Hypothalamus (tissue), 51 donors: ENCODE measurements at places on chromosomes 6 and 20.

DNA sequence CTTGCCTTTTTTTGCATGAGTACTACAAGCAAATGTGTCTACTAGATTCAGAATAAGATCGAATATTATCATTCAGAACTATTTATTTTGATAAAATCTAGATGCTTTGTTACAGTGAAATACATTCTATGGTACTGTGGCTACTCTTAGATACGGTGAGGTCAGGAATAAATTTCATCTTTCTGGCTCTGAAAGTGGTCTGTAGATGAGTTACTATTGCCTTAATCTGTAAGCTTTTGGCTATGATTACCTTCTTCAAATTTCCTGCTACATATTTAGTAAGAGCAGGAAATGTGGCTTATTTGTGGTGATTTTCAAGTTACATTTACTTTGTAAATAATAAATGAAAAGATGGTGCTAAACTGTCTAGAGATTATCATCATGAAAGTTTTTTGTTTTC, 50.0 kb downstream of the SCAF8 start:
- DNase-seq = no peak

- DNase-seq = no peak
These were observed 20.9 kb upstream of the STK35 start for GRCh38 chr20:2080532-2081224.

- peak; percentile 10 for DNase-seq
These were observed 114.4 kb downstream of the SLC23A2 start for GRCh38 chr20:4886771-4887527.

- DNase-seq = no peak
These were observed 91.4 kb downstream of the SYNDIG1 start for GRCh38 chr20:24560571-24561491.

GRCh38 chr20:740162-740561, 28.1 kb downstream of the SLC52A3 start:
- DNase-seq = no peak

DNA sequence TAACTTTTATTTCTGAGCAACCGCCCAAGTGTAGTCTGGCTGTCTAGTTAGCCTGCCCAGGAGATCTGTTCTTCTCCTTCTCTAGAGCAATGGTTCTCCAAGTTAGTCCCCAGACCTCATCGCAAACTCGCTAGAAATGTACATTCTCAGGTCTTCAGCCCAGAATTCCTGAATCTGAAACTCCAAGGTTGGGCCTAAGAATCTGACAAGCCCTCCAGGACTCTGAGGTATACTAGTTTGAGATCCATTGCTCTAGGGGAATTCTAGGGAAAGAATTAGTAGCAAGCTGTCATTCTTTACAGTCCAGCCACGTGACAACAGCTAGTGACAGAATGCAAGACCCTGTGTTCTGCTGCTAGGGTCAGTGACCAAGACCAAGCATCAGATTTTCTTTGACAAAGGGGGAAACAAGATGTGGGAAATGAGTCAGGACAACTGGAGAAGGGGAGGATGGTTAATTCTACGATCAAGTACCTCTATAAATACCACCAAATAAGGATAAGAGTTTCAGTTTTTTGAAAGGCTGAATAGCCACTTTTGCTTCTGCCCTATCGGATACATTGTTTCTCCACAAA, 5.8 kb downstream of the UBE2V1 start:
- DNase-seq = no peak

DNA sequence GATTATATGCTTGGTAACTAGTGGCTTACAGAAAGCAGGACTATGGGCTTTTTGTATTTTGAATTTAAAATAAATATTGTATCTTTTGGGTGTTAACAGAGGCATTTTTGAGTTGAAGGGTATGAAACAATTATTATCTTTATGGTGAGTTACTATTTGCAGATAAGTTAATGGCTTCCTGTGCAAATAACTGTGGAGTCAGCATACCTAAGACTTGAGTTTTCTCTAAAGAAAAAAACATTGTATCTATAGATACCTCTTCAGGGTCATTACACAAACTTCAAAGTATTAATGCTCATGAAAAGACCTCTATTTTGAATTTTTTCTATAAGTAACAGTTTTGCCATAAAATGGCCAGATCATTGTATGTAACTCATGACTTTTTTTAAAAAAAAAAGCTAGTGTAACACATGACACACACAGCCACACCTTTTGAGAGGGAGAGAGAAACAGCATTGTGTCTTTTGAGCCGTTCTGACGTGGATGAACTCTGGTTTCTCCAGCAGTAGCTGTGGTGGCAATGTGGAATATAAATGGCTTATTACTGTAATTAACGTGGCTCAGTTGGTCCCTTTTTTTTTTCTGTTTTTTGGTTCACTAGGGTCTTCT, 36.3 kb downstream of the PLEKHG1 start:
- no peak for DNase-seq

DNA sequence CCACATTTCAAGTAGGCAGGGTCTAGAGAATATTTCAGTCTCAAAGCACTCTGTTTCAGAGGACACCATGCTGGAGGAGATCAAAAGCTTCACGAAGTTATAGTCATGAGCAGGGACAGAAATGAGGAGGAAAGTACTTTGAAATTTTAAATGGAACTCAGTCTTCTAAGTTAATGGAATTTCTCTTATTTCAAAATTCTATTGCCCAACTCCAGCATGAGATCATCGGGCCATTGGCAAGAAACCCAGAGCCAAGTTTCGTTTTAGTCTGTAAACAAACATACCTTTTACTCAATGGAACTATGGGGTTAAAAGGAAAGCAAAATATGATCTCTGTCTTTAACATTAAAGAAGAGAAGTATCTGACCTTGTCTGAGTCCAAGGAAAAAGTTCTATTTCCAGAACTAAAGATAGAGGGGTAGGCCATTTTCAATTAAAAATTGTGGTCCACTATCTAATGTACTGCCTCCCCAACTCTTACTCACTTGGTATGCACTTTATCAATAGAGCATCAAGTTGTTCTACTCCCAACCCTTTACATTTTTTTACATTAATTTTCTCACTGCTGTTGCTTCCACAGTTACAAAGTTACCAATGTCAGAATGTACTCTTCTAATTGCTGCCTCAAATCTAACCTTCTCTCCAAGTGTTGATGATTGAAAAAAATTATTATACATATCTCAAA, 235.3 kb upstream of the NRSN1 start:
- DNase-seq = no peak

DNA sequence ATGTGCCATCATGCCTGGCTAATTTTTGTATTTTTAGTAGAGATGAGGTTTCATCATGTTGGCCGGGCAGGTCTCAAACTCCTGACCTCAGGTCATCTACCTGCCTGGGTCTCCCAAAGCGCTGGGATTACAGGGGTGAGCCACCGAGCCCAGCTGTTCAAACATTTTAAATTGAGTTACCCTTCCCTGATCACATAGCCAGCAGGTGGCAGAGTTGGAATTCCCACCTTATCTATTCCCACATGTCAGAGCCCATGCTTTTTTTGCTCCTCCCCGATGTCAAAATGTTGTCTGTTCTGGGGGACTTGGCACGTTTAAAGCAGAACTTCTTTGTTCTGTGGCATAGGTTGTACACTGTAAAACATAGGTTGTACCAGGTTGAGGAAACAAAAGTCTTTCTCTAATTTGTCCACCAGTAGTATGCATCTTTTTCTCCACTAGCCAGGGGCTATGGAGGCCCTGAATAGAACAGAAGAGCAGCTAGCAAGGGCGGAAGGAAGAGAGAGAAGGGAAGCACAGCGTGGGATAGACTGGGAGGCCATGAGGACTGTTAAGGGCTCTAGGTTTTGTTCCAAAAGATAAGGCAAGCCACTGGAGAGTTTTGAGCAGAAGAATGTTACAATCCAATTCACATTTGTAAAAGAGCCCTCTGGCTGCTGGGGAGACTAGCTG, 7.3 kb upstream of the LBP start:
- no peak for DNase-seq

DNA sequence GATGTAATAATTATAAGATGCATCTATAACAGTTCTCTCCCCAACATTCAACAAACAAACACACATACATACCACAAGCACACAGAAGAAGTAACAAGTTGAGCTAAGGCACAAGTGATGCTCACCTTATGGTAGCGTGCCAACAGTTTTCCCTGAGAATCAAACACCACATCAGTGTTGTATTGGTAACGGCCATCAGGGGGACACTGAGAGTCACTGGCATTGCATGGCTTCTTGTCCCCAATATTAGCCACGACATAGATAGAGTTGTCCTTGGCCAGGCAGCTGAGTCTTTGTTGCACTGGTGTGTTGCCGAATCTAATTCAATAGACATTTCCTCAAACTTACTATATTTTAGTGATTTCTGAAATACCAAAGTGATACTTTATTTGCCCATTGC, 14.8 kb upstream of the VNN1 start:
- no peak for DNase-seq

- no peak for DNase-seq
These were observed 28.3 kb downstream of the LINC00237 start for GRCh38 chr20:21077809-21078345.

GRCh38 chr6:43052842-43053544, 658 bp downstream of the CUL7 start:
- DNase-seq = no peak

DNA sequence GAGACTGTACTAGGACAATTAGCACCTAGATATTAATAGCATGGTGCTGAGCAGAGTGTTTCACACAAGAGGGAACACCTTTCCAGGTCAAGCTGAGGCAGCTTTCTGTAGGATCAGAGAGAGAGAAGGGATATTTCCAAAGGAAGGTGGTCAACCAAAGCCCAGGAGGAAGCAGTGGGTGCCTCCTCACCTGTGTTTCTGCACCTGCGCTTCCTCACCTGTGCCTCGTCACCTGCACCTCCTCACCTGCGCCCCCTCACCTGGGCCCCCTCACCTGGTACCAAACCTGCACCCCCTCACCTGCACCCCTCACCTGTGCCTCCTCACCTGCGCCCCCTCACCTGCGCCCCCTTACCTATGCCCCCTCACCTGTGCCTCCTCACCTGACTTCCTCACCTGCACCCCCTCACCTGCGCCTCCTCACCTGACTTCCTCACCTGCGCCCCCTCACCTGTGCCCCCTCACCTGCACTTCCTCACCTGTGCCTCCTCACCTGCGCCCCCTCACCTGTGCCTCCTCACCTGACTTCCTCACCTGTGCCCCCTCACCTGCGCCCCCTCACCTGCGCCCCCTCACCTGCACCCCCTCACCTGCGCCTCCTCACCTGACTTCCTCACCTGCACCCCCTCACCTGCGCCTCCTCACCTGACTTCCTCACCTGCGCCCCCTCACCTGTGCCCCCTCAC, 67.9 kb downstream of the TTLL2 start:
- DNase-seq = no peak
